ENCODE measurements at places on chromosomes 7 and 10.

DNA sequence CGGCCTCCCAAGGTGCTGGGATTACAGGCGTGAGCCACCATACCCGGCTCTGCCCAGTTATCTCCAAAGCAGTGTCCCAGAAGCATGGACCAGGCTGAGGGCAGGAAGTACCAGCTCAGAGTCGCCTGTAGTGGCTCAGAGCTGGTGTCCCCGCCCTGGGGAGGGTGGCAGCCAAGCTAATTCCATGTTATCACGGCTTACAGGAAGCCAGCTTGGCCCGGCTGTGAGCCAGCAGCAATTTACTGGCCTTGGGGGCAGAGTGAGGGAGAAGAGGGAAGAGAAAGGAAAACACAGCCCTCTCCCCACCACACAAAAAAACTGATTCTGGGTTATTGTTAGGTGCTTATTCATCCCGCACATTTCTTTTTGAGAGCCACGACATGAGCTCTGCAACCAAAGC lies 88.1 kb downstream of the HIP1 start:
- DNase-seq: peak; percentile 83

- no peak for DNase-seq
Observed at GRCh38 chr7:49767719-49768118, 5.7 kb upstream of the VWC2 start.

GRCh38 chr7:99407872-99408378 lies 472 bp downstream of the PDAP1 start:
- peak; percentile 72 for DNase-seq

DNA sequence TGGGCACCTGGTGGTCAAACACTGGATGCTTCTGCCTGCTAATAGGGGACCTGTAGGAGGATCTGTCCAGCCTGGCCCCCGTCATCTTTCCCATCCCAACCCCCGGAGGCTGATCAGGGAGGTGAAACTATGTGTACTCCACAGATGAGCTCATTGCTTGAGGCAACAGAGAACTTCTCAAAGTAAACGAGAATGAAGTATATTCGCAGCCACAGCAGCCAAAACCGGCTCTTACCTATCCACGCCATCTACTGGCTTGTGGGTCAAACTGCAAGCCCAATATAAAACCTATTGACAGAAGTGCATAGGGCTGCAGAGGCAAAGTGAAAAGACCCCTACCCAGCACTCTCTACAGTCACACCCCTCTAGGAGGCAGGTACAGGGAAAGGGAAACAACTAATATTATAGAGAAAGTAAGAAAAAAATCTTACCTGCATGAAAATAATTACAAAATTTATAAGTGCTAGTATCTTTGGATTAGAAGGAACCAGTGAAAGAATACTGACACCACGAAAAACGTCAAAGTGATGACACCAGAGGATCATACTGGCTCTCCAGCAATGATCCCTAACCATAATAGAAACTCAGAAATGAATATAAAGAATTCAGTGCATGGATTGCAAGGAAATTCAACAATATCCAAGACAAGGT lies 973.5 kb downstream of the ANKRD7 start:
- peak; percentile 53 for DNase-seq

- DNase-seq: peak; percentile 9
Observed at GRCh38 chr7:24227603-24228359, 56.2 kb upstream of the NPY start.

GRCh38 chr10:65196111-65196510 lies 1674.9 kb downstream of the REEP3 start:
- DNase-seq: no peak

GRCh38 chr10:96619796-96620773 lies 33.3 kb upstream of the TM9SF3 start:
- peak; percentile 55 for DNase-seq

DNA sequence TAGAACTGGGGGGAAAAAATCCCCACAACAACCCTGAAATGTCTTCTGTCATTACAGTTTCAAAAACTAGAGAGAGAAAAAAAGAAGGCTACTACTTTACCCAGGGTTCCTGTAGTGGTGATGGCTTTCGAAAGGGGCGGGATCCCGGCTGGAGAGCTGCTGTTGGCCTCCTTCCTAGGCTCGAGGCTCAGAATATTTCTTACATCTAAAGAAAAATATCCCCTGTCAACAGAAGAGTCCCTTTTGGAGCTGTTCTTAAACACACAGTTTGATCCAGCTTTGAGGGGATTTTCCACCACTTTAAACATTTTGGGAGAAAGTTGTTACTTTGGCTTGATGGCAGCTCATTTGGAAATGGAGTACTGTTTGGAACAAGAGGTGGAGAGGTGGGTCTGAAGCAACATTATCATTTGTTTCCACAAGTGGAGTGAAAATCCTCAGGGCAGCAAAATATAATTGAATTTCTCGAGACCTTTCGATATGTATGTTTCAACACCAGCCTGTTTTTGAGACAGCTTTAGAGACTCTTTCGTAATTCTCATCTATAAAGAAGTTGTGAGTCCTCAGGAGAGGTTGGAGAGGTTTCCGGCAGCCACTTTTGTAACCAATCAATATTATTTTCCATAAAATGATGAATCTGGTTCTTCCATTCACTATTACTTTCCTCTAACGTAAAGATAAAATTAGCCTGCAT lies 5.1 kb downstream of the HOXA13 start:
- DNase-seq: no peak

DNA sequence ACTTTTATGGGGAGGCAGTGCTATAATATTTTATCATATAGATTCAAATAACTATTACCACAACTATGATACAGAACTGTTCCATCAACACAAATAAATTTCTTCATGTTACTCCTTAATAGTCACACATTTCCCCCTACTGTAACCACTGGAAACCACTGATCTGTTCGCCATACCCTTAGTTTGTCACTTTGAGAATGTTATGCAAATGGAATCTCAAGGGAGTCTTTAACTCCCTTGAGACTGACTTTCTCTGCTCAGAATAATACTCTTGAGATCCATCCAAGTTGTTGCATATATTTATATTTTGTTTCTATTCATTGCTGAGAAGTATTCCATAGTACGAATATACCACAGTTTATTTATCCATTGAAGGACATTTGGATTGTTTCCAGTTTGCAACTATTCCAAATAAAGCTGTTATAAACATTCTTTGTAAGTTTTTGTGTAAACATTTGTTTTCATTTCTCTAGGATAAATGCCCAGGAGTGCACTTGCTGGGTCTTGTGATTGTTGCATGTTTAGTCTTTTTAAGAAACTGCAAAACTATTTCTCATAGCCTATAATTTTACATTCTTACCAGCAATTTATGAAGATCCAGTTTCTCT lies 19.7 kb upstream of the PON2 start:
- DNase-seq: no peak

DNA sequence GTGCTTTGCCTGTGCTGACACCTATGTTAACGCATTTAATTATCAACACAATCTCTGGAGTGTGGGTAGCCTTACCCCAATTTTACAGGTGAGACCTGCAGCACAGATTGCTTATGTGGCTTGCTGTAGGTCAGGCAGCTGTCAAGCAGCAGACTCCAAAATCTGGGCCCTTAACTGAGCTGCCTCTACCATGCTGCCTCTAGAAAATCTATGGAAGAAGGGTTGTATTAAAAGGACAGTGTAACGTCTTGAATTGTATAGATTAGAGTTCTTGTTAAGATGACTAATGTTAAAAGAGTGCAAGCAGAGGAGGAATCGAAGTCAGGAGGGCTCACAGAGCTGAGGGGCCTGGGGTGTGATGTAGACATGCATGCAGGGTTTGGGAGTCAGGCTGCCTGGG lies 1.2 kb upstream of the PON3 start:
- DNase-seq: no peak

DNA sequence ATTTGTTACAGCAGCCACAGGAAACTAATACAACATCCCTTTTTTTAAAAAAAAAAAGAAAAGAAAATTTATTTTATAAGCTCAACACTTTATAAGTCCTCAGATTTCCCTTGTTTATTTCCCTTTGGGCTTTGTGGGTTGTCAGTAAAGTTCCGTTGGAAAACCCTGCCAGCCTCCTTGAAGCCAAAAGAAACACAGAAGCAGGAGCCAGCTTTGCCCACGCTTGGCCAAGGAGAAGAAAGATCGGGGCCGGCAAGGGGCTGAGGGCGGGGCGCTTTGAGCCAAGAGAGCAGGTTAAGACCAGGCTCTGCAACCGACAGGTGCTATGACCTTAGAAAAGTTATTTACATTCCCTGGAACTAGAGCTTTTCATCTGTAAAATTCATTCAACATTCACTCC lies 72.7 kb downstream of the RGS10 start:
- no peak for DNase-seq

GRCh38 chr7:130515315-130516040 lies 23.6 kb downstream of the MEST start:
- no peak for DNase-seq

DNA sequence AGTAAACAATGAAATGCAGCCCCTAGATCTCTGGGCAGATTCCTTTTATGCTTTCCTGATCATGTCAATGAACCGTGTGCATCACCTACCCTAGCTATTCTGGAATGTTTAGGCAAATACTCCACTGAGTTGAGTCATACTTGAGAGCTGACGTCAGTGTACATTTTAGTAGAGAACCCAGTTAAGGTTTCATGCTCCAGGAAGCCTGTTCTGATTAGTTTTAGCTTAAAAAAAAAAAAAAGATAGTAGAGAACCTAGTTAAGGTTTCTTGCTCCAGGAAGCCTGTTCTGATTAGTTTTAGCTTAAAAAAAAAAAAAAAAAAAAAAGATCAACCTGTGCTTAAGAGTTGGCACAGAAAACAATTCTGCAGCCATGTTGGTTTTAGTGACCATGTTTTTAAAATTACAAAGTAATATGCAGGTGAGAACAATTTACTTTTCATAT lies 3.7 kb upstream of the MCU start:
- DNase-seq: no peak

GRCh38 chr7:121954803-121955202 lies 81.8 kb downstream of the PTPRZ1 start:
- no peak for DNase-seq

- DNase-seq: no peak
Observed at GRCh38 chr10:70690589-70690988, 18.3 kb downstream of the ADAMTS14 start.

GRCh38 chr10:33129996-33130386 lies 172.0 kb upstream of the ITGB1 start:
- DNase-seq: no peak

GRCh38 chr7:105565190-105565589 lies 16.1 kb downstream of the EFCAB10 start:
- no peak for DNase-seq

- no peak for DNase-seq
Observed at GRCh38 chr10:34231441-34232180, 583.5 kb downstream of the PARD3 start.

GRCh38 chr7:88328787-88329186 lies 22.1 kb upstream of the STEAP4 start:
- DNase-seq: no peak

- DNase-seq: no peak
Observed at GRCh38 chr10:77163670-77164348, 473.8 kb downstream of the KCNMA1 start.

DNA sequence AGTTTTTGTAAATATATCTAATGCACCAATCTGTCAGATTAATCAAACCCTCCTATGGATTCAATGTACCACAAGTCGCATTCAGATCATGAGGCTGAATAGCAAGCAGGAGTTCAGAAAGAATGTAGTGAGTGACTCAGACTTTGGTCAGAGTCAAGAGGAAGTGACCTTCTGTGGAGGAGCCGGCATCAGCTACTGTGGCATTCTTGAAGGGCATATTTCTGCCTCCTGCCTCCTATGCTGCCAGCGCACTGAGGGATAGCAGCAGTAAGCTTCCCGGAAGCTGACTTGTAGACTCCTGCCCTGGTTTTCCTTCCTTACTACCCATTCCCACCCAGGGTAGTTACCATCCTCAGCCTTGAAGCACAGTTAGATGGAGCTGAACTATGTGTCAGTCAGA lies 867.5 kb downstream of the NRG3 start:
- no peak for DNase-seq

DNA sequence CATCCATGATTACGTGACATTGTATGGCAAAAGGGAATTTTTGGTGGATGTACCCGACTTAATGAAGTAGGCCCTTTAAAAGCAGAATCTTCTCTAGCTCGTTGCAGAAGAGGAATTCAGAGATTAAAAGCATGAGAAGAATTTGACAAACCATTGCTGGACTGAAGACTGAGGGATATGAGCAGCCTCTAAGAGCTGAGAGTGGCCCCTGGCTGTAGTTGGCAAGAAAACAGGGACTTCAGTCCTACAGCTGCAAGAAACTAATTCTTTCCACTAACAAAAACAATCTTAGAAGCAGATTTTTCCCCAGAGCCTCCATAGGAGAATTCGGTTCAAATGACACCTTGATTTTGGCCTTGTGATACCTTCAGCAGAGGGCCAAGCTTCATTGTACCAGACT lies 34.1 kb downstream of the MACC1 start:
- no peak for DNase-seq

GRCh38 chr7:17680943-17681351 lies 259.3 kb downstream of the SNX13 start:
- peak; percentile 49 for DNase-seq

GRCh38 chr10:71604324-71605018 lies 115.1 kb downstream of the C10orf105 start:
- no peak for DNase-seq

DNA sequence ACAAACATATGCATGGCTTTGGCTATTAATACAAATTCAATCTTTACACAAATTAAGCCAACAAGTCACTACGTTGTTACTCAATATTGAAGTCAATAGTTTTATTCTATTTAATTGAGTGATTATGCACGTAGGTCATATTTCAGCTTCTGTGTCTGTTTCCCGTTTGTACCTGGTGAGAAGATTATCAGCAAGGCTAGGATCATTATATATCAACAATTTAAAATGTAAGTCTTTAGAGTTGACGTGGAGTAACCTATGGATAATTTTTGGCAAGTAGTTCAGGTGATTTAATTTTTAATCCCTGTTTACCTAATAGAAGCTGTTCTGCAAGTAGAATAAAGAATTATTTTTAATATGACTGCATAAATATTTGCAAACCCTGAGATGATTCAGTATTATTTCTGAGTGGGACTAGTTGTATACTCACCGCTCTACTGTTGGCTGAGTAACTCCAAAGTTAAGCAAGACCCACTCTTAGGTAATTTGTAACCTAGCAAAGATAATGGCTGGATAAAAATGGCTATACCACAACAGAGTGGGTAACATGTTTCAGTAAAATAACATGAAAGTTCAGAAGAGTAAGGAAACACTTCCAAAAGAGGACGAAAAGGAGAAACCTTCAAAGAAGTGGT lies 161.0 kb downstream of the HGF start:
- no peak for DNase-seq

DNA sequence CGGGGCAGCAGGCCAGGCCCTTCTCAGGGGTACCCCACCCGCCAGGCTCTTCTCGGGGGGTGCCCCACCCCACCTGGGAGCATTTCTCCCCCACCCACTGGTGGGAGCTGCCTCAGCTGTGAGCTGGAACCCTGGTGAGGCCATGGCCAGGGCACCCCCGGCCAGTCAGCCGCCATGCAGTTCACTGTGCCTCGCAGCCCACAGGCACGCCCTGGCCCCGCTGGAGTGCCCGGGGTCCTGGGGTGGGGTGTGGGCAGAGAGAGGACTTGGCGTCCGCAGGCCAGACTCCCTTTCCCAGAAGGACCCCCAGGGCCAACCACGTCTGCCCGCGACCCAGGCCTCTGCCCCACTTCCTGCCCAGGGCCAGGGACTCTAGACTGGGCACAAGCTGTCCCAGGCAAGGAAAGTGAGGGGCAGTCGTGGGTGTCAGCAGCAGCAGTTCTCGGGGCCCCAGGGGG lies 13.1 kb downstream of the DPYSL4 start:
- DNase-seq: no peak

Data from hematopoietic multipotent progenitor cell treated with erythropoietin and hydrocortisone succinate and interleukin-3 and kit ligand, for 8 days (in vitro differentiated cells).